MG63 (cell line): ENCODE measurements at places on chromosomes 2 and 18.

- no peak for DNase-seq
Measured at GRCh38 chr2:238846378-238846627, 1.6 kb upstream of the TWIST2 start.

GRCh38 chr18:13793819-13794218 is 30.1 kb upstream of the MC5R start:
- no peak for DNase-seq

GRCh38 chr2:164479460-164479859 is 141.8 kb downstream of the GRB14 start:
- DNase-seq, result peak; percentile 10

DNA sequence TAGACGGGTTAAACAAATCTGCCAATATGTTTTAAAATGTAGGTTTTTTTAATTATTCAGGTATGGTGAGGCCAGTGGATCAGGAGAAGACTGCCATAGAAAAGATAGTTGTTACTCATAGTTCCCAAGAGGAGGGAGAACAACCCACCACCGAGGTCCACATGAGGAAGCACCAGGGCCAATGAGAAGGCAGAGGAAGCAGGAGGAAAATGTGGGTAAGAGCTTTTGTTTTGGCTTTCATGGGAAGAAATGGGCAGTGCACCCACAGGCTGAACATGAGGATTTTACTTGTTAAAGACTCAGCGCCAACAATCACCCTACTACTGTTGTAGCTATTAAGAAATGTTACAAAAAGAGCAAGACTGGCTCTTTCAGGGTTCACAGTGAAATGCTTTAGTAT is 191.8 kb upstream of the HNMT start:
- no peak for DNase-seq

DNA sequence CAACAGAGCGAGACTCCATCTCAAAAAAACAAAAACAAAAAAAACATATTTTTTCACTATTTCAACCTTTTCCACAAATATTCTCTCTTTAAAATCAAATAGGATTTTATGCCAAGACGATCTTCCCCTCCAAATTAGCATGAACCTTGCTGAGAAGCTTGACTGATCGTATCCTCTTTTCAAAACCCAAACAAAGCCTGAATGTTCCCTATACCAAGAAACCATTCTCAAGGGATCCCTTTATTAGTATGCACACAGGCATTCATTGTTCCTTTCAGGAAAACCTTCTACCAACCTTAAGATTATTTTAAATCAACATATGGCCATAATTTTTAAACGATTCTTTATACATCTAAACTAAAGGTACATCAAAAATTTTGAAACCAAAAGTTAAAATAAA is 6.3 kb downstream of the SPIRE1 start:
- DNase-seq, result no peak

DNA sequence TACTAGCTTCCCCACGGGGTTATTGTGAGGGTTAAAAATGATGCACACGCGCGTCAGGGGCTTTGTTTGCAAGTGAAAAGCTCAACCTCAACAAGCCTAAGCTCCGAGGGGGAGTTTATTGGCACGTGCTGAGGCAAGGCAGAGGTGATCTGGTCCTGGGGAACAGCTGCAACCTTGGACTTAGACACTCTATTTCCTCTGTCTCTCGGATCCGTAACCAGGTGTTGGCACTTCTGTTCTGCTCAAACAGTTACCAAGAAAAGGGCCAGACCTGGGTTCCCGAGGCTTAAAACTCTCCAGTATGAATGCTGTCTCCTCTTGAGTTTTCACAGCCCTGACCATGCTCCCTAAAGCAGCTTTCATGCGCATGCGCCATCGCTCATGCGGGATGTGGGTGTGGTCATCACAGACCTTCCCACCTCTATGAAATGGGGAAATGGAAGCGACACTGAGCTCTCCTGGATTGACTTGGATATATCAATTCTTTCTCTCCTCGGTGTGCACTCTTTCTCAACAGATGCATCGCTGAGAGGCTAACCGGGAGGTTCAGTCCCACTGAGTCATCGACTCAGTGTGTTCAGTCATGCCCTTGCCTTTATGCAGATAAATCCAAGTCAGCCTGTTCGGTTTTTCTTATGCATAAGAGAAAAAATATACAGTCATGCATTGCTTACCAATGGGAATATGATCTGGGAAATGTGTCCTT is 19.9 kb upstream of the RAB31 start:
- no peak for DNase-seq

DNA sequence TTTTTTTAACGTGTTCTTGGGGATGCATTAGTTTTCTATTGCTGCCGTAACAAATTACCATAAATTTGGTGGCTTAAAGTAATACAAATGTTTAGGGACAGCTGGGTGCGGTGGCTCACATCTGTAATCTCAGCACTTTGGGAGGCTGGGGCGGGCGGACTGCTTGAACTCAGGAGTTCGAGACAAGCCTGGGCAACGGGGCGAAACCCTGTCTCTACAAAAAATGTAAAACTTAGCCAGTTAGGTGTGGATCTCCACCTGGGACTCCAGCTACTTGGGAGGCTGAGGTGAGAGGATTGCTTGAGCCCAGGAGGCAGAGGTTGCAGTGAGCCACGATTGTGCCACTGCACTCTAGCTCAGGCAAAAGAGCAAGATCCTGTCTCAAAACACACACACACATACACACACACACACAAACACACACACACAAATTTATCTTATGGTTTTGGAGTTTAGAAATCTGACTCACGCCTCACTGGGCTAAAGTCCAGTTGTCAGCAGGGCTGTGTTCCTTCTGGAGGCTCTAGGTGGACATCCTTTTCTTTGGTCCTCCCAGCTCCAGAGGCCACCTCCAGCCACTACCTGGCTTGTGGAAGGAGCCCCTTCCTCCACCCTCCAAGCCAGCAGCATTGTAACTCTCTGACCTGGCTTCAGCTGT is 76.1 kb downstream of the SEPTIN10 start:
- peak; percentile 25 for DNase-seq

GRCh38 chr2:108936866-108937265 is 52.2 kb downstream of the EDAR start:
- no peak for DNase-seq

GRCh38 chr2:23625726-23626125 is 240.7 kb downstream of the KLHL29 start:
- no peak for DNase-seq

- DNase-seq, result peak; percentile 81
Measured at GRCh38 chr18:75408554-75409506, 18.7 kb downstream of the SMIM21 start.

GRCh38 chr2:12075603-12076002 is 329.2 kb downstream of the LPIN1 start:
- no peak for DNase-seq

GRCh38 chr2:209592106-209592505 is 168.3 kb downstream of the MAP2 start:
- DNase-seq, result no peak

- DNase-seq, result no peak
Measured at GRCh38 chr18:42941021-42941420, 174.5 kb downstream of the RIT2 start.

- peak; percentile 9 for DNase-seq
Measured at GRCh38 chr2:197628043-197628500, 47.3 kb downstream of the RFTN2 start.

DNA sequence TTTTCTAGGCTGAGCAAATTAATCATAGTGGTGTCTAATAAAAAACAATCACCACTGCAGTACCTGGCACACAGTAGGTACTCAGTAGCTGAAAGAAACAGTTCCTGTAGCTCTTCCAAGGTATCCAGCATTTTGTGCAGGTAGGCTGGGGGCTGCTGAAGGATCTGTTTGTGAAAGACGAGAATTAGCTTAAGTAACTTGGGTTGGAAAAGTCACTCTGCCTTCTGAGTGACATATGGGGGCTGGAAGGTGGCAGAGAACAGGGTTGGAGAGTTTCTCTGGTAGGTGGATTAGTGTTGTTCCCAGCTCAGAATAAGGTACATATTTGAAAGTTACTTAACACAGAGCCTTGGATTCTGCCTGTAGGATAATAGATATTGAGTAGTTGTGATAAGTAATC is 72.8 kb downstream of the FMNL2 start:
- no peak for DNase-seq

GRCh38 chr2:140863713-140864112 is 1267.1 kb downstream of the LRP1B start:
- DNase-seq, result no peak

DNA sequence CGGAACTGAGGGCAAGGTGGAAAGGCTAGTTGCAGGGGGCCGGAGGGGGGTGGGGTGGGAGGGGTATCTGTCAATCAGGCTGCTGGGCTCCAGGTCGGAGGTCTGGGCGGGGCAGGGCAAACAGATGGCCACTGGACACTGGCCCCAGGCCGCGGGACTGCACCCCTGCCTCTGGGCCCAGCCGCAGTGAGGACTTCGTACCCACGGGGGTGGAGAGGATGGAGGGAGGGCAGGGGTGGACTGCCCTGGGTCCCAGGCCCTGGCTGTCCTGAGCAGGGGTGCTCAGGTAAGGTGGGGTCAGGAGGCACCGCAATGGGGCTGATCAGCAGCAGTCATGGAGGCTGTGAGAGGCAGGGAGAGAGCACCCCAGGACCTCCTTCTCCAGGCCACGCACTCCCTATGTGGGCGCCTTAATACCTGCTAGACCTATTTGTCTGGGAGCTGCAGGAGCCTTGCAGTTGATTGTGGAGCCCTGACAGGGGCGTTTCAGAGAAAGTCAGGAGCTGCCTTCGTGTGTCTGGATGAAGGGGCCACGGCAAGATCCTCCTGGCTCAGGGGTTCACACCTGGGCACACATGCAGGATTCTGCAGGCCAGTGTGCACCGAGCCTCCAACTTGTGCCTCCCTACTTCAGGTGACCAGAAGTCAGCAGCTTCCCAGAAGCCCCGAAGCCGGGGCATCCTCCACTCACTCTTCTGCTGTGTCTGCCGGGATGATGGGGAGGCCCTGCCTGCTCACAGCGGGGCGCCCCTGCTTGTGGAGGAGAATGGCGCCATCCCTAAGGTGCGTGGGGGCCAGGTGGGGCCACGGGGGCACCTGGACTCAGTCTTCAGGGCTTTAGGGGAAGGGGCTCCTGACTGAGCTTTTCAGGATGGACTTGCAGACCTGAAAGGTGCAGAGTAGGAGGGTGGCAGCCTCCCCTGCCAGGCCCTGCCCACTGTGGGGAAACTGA is 1.5 kb downstream of the CTDSP1 start:
- peak; percentile 28 for DNase-seq

DNA sequence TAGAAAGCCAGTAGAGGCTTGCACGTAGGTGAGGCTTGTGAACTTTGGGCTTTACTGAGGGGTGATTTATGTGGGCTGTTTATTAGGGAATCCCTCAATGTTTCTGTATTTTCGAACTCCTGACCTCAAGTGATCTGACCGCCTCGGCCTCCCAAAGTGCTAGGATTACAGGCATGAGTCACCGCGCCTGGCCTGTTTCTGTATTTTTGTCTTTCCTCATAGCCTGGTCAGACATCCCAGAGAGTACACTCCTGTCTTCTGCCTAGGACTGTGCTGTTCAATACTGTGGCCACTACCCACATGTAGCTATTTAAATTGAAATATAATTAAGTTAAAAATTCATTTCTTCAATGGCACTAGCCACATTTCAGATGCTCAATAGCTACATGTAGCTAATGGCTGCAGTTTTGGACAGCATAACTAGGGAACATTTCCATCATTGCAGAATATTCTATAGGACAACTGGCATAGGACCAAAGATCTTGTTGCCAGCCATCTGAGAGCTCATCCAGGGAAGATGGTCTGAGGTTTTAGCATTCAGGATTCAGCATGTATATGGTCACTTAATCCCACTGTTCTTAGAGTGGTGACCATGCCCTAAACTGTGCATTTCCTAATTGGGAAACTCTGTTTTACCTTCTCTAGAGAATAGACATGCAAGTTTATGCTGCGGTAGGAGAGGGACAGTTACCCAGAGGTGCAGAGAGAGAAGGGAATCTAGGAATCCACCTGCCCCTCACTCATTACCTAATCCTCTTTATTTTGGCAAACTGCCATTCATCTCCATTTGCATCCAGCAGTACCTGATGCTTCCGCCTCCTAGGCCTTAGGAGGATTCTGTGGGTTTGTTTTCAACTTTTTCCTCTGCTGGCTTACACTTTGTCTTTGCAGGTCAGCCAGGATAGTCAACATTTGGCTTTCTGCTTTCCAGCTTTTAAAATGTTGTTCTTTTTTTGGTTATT is 64.4 kb downstream of the LCLAT1 start:
- peak; percentile 77 for DNase-seq

DNA sequence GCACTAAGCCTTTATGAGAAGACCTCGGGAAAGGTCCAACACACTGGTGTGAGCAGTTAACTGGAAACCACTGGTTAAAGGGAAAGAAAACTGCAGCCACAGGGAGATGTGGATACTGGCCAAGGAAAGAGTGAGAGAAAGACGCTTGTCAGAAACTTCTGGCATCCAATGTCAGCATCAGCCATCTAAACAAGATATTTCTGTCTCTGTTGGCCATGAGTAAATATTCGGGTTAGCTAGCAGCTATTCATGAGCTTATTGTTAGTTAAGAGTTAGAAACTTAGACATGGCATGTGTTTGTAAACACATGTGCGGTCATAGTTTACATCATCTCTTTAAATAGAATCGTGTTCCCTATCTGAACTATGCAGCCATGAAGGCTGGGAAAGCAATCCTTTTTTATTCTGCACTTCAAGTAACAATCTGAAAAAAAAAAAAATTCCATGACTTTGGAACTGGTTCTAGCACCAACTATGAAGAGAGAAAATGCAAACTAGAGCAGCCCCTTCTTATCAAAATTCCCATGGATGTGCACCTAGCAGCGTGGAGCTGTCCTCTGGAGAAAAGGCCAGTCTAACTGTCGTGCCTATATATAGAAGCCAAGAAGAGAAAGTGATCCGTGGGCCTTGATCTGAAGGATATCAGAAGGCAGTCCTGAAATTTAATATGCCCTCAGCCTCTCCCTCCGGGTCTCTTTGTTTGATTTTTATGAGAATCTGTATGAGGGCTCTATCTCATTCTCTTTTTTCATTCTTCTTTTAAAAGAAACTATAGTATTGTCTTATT is 84.0 kb upstream of the RFX8 start:
- peak; percentile 59 for DNase-seq

GRCh38 chr2:9341337-9341887 is 81.9 kb downstream of the ITGB1BP1 start:
- no peak for DNase-seq

- DNase-seq, result no peak
Measured at GRCh38 chr2:152613235-152613634, 104.0 kb downstream of the PRPF40A start.

DNA sequence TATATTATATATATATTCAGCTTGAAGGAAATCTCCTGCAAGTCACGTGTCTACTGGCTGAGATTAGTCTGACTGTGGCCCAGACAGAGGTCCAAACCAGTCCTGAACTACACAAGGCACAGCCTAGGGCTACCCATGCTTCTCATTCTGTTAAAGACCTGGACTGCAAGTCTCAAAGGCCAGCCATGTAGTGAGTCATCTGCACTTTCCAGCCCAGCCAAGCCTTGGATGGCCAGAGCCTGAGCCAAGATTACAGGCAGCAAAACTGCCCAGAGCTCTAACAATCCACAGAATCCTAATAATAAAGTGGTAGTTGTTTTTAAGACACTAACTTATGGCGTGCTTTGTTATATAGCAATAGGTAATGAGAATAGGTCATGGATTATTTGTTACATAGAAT is 259.6 kb downstream of the SS18 start:
- peak; percentile 86 for DNase-seq
